Astrocyte of the hippocampus (primary cell): ENCODE measurements at places on chromosomes 5 and 9.

- DNase-seq = peak; percentile 69
Observed at GRCh38 chr5:10705747-10706146, 55.3 kb downstream of the DAP start.

GRCh38 chr9:16870596-16871335 is at the start of gene BNC2:
BNC2 (minus strand) TSS chr9:16870670; CDS start chr9:16870648, 22 bp downstream.
- peak; percentile 85 for DNase-seq

- DNase-seq = no peak
Observed at GRCh38 chr5:173457482-173457881, 129.3 kb upstream of the STC2 start.

DNA sequence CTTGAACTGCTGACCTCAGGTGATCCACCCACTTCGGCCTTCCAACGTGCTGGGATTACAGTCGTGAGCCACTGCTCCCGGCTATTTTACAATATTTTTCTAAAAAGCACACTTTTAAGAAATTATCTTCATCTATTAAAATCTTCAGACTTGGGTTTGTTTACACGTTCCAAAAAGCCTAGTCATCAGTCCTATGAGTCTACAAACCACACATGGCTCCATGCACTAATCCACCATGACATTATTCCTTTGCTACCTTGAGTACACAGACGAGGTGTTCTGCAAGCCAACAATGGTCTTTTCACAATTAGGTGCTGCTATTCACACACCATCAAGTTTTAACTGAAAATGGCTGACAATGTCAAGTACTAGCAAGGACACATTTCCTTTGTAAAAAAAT is 41.0 kb downstream of the TRPM6 start:
- no peak for DNase-seq

DNA sequence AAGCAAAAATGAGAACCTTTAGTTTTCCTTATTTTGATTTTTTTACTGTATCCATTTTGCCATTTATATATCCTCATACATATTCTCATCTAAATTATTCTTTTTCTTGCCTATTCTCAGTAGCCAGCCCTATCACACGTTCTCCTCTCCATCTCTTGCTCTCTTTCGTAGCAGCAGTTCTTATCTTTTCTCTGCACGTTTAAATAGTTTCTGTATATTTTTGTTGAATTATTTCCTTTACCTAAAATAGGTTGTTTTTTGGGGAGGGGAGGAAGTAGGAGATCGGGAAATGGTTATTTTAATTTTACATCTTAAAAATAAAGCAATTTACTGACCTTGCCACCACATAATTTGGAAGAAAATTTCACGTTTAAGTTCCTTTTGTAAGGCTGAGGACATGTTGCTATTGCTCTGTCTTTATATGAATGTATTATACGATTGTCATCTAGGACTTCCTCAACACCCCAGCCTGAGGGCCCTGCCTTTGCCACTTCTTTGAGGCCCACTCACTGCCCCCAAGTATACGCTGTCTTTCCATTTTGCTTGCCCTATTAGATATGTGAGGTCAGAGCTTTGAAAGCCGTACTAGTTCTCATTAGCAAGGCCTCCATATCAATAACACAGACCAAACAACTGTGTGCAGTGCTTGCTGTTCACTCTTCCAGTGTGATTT is 140.3 kb downstream of the GNAQ start:
- no peak for DNase-seq

DNA sequence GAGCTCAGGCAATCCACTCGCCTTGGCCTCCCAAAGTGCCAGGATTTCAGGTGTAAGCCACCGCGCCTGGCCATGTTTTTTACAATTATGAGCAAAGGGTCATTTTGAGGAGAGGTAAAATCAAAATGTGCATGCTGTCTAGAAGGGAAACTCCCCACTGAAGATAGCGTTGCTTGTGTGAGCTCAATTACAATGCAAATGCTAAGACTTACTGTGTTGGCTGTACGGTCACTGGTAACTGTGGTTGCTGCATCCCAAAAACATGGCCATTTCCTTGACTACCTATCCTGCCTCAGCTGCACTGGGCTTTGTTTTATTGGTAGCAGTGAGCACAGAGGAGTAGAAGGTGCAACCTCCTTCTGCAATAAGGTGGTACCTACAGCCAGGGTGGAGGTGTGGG is 77.4 kb upstream of the SPATA31E1 start:
- DNase-seq = no peak

DNA sequence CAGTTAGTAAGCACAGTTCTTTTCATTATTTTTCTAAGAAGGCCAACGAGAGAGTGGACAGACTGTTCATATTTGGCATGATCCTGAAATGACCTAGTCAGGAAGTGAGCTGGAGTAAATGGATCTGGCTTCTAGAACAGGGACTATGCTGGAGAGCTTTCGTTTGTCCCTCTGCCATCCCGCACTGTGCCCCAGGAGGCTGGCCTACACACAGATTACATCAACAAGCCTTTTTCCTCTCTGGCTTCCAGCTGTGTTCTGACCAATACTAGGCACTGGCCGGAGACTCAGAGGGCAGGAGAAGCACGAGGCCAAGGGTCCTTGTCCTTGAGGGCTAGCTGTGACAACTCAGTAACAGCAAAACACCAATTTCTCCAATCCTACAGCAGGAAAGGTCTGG is 127.8 kb downstream of the MED27 start:
- peak; percentile 37 for DNase-seq

- peak; percentile 85 for DNase-seq
Observed at GRCh38 chr9:91424403-91425176, 958 bp upstream of the NFIL3 start.

DNA sequence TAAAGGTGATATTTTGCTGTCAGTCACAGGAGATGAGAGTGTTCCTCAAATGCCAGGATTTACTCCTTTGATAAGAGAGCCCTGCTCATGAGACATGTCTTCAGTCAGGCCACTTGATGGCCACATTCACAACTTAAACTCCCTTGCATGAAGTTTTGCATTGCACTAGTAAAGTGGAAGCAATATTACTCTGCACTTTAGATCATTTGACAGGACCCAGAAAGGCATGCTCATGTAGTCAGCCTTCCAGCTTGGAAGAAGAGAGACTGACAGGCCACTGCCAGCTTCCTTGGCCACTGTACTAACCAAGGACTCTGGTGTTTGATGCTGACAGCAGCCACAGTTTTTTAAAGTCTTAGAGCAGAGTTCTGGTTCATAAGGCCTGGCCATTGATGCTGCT is 42.6 kb downstream of the NPR3 start:
- DNase-seq = no peak

GRCh38 chr9:1216532-1216931 is 166.4 kb downstream of the DMRT2 start:
- no peak for DNase-seq

- DNase-seq = no peak
Observed at GRCh38 chr9:126303488-126303887, 23.1 kb upstream of the MVB12B start.

- DNase-seq = peak; percentile 60
Observed at GRCh38 chr5:77560677-77561263, 68.7 kb upstream of the WDR41 start.

- DNase-seq = no peak
Observed at GRCh38 chr9:114026335-114026734, 51.8 kb downstream of the AMBP start.

- peak; percentile 95 for DNase-seq
Observed at GRCh38 chr9:120583958-120584369, 4.0 kb upstream of the CDK5RAP2 start.

GRCh38 chr5:139296862-139297326 is 3.4 kb downstream of the MATR3 start:
- DNase-seq = no peak
